Fibroblast of skin of left quadriceps (primary cell): ENCODE measurements at places on chromosomes 1 and 21.

DNA sequence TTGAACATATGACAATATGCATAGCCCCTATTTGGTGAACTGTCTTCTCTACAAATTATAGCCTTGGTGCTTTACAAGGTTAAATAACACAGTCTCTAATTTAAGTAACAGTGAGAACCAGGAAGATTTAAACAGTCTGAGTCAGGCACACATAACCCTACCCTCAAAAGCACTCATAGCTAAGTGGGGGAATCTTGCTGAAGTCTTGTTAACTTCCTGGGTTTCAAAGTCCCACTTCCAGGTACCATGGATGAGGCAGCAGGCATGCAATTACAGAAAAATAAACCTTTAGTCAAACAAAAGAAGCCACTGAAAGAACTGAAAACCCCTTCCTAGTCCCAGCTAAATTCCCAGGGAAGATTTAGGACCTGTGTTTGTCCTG lies 147.6 kb downstream of the PBX1 start:
- DNase-seq, result no peak

GRCh38 chr1:57599236-57599994 lies 175.6 kb upstream of the DAB1 start:
- peak; percentile 69 for DNase-seq

DNA sequence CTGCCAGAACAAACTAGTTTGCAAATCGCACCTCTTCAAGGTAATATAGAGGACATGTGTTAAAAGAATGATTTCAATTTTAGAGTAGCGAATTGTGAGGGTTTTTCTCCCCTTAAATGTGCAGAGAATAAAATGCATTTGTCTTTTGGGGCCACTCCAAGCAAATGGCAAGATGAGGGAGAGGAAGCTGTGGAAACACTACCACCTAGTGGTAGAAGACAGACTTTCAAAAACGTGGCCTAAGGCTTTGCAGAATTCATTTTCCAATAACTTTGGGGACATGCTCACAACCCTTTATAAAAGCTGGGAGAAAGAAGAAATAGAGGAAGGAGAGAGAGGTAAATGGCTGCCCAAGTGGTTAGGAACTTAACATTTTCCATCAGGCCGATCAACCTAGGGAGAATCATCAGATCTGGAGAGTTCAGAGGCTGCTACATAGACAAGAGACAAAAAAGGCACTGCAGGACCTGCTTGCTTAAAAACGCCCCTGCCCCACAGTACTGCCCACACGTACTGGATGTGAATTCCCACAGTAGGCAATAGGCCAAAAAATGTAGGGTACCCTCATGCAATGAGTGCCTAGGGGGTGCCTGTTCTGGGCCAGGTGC lies 15.7 kb upstream of the RCAN1 start:
- peak; percentile 8 for DNase-seq

DNA sequence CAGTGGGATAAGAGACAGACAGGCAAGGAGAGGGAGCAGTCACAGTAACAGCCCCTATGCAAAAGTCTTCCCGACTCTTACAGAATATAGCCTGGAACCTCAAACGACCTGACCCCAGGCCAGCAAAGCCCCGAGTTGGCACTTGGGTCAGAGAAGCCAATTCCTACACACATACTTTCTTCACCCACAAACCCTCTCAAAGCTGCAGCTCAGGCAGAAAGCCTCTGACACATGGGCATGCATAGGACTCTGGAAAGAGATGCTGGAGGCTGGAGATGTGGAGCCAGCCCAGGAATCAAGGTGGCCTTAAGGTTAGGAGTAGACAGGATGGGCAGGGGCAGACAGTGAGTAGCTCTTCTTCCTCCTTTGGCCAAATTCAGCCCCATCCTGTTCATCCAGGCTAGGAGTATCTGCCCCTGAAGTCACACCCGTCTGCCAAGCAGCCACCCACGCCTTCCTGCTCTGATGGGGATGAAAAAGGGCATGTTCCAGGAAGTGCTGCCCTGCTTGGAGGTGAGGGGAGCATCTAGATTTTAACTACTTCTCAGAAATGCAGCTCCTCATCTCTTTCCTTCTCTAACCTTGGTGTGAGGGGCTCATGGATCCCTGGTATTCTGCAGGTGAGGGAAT lies 7.8 kb downstream of the SLC41A1 start:
- no peak for DNase-seq

GRCh38 chr1:66758241-66758755 lies 6.0 kb downstream of the DYNLT5 start:
- DNase-seq, result no peak

- no peak for DNase-seq
Observed at GRCh38 chr1:88640060-88640459, 44.0 kb upstream of the PKN2 start.

GRCh38 chr1:23613191-23614031 lies 54.1 kb upstream of the ID3 start:
- DNase-seq, result no peak

- no peak for DNase-seq
Observed at GRCh38 chr21:24948186-24948585, 659.1 kb downstream of the MRPL39 start.

DNA sequence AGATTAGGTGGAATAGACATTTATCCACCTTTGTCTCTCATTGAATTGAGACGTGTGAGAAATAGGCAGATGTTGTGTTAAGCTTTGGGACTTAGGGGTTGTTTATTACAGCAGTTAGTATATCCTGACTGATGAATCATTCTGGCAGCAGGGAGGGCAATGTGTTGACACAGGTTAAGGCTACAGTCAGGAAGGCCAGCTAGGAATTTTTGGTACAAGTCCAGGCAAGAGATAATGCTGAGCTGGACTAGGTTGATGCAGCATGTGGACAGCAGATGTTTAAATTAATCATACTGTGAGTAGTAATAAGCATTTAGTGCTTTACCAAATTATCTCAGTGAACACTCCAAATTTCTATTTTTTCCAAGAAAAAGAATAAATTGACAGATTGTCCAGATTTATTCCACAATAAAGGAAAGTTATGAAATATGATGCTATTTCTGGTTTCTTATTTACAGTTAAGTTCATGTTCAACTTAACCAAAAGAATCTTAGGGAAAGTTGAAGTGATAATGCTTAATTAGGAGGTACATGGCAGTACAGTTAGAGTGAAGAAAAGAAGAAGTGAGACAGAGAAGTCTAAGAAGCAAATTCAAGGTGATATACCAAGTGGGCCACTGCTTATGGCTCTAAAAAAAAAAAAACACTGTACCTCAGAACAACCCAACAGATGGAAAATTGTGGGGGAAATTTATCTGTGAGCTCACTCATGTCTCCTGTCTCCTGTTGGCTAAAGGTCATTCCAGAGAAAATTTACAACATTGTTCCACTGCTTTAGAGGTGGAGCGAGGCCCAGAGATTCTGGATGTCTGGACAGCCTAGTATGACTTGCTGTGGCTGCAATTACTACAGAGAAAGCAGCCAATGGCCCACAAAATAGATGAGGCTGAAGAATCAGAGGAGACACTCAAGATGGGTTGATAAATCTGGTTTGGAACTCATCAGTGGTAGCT lies 102.7 kb upstream of the C21orf91 start:
- DNase-seq, result peak; percentile 83

DNA sequence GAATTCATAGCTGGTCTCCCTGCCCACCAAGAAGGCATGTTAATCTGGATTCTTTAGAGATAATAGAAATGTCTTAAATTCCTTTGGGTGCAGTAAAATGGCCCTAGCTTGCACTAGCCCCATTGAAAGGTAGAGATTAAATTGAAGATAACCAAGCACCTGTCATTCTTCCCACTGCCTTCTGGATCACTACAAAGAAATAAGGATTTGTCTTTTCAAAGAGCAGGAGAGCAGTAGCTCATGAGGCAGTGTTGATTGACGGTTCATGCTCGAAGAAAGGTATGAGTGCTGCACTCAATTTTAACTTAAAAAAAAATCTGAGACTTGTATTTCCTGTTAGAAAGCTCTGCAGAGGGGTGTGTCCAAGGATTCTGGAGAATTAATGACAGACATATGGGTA lies 74.9 kb upstream of the F3 start:
- DNase-seq, result no peak

DNA sequence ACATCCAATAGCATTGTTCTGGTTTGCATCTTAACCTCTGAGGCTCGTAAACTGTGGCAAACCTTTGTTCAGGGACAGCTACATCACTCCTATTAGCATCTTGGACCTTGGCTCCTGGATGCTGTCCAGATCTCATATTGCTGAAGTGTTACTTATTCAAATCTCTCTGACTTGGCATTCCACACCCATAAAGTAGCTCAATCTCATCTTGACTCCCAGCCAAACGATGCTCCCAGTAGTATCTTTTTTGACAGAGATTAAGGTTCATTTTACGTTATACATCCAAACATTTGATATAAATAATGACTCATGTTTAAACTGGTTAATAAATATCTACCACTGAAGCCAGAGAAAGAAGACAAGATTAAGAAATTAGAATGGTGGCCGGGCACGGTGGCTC lies 4.4 kb upstream of the FLVCR1 start:
- DNase-seq, result no peak

DNA sequence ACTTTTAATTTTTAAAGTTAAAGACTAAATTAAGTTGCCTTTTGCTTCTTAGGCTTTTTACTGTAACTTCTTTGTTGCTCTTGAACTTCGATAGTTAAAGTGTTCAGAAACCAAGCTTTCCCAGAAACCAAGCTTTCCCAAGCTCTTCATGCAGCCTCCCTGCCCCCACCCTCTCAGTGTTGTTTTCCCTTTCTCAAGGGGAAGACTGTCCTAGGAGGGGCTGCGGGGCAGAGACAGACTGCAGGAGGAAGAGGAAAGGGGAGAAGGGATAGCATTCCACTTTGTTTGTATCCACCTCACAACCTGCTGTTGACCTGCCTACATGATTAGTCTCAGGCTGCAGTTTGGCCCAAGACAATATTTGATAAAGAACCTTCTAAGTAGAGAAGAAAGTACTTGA lies 39.0 kb upstream of the DIPK1A start:
- no peak for DNase-seq

DNA sequence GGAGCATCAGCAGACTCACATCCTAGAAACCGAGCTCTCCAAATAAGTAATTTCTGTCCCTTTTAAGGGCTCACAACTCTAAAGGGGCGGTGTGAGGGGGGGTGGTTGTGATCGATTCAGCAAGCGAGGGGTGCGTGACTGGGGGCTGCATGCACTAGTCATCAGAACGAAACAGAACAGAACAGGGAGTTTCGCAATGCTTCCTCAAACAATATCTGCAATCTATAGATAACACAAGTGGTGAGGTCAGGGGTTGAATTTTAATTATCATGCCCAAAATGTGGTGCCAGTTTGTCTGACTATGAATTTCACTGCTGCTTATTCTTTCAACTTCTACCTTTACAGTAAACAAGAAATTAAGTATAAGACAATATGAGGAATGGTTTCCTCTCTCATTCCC lies 1003.0 kb upstream of the NCAM2 start:
- no peak for DNase-seq

DNA sequence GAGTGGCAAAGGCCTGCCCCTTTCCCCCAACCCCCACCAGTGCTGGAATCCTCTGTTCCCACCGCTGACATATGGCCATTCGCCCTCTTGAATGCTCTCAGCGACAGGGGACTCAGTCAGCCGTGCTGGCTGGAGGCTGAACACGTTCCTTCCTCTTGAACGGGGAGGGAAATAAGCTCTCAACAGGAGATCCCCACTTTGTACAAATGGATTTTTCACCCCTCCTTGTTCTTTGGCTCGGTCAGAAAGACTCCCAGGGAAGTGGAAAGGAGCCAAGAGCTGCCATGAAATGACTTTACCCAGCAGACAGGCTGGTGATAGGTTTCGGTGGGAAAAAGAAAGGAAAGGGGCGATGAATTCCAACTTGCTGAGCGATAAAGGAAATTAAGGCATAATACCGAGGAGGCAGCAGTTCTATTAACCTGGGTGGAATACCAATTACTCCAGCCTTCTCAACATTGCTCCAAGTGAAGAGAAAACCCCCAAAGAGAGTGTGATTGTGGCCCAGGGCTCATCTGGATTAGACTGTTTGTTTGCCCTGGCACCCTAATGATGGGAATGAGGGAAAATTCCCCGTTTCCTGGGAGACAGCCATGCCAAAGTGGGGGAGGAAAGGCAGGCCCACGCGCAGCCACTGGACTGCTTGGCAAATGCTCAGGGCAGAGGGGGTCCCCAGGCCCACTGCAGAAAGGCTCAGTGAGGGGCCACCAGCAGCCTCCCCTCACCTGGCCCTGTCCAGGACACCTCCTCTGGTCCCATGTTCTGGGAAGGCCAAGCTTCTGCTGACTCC lies 23.9 kb downstream of the LRP8 start:
- no peak for DNase-seq

- no peak for DNase-seq
Observed at GRCh38 chr21:46323227-46323709, 402 bp downstream of the C21orf58 start.

GRCh38 chr1:5140136-5140535 lies 485.7 kb downstream of the AJAP1 start:
- no peak for DNase-seq

DNA sequence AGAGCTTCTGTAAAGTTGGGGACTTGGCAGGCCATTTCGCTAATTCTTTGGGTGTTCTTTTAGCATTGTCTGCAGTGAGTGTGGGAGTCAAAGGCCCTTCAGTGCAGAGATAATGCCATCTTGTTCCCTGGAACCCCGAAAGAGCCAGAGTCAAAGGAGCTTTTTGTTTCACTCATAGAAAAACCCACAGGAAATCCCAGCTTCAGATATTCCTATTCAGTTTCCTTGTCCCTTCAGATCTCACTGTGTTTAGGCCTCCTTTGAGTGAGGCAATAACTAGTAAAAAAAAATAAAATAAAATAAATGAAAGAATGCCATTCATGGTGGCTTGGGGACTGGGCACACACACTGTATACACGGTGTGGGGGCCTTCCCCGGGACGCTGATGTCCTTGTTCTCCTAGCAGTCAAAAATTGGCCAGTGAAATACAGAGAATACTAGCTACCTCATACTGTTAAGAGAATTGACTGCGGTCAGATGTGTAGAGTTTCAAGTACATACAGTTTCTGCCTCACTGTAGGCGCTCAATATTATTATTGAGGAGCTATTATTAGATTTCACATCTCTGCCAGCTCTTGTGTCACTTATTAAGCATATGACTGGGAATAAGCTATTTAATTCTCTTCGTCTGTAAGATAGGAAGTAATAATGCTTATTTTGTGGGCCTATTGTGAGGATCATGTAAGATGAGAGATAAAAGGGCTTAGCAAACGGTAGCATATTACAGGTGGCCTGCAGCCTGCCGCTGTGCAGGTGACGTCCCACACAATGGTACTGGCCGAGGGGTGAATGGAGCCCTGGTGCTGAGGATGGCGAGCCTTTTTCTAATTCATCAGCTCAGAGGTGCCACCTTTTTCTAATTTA lies 16.7 kb downstream of the DISC1 start:
- no peak for DNase-seq

- DNase-seq, result no peak
Observed at GRCh38 chr21:39381009-39381408, 32.1 kb upstream of the HMGN1 start.
